Activated naive CD4-positive, alpha-beta T cell treated with anti-CD3 and anti-CD28 coated beads for 36 hours (primary cell): ENCODE measurements at places on chromosomes 3 and 15. TPM values are rescaled to one million over a fixed set of nuclear protein-coding genes. Genes with fewer than 3 reads are reported as not detected.
A peak's percentile ranks its signal among the peaks of the same experiment; 100 is the strongest.

The IL5RA gene
- not detected for total RNA-seq

The FBLN2 gene
- not detected for total RNA-seq

DNA sequence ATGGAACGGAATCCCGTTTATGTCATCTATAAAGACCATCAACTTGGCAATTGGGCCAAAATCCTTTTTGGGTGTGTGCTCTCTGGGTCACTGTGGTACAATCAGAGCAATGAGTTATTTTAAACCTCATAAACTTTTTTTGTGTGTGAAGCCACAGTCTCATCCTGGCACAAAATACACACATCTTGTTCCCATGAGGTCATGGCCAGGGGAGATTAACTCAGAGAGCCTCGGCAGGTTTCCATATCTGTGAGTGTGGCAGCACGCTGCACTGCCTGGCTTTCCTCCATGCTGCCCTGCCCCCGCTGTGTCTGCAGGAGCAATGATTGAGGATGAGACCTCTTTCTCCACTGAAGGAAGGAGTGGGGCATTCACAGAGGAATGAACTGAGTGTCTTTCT lies 54.0 kb upstream of the DLG1 start:
- no peaks in the 10 kb centered on the region for H3K4me1 ChIP-seq
- no peak overlapping the region for H3K4me3 ChIP-seq
- H3K27me3 ChIP-seq = no peaks in the 10 kb centered on the region
- no peak for DNase-seq
- H3K36me3 ChIP-seq = no peaks in the 10 kb centered on the region

The SACM1L gene
- total RNA-seq = 51.0 TPM

DNA sequence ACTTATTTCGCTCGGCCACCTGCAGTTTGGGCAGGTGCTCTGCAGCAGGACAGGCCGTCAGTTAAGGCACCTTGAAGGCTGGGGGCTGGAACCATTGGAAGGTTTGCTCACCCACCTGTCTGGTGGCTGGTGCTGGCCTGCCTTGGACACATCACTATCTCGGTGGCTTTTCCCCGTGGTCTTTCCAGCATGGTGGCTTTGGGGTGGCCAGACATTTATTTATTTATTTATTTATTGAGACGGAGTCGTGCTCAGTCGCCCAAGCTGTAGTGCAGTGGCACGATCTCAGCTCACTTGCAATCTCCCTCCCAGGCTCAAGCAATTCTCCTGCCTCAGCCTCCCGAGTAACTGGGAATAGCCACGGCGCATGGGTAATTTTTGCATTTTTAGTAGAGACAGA lies 11.7 kb downstream of the ISG20 start:
- peaks cover 77% of the 10 kb centered on the region for H3K4me1 ChIP-seq
- no peaks in the 10 kb centered on the region for H3K27me3 ChIP-seq
- no peak overlapping the region for H3K4me3 ChIP-seq
- H3K36me3 ChIP-seq = no peaks in the 10 kb centered on the region
- peak; percentile 2 for DNase-seq
- H3K27ac ChIP-seq = peak overlapping the region; percentile 58

GRCh38 chr15:98530570-98530969 lies 117.8 kb upstream of the IGF1R start:
- no peak overlapping the region for H3K4me3 ChIP-seq
- H3K27ac ChIP-seq = no peak overlapping the region
- no peaks in the 10 kb centered on the region for H3K4me1 ChIP-seq
- peaks cover 18% of the 10 kb centered on the region for H3K27me3 ChIP-seq
- H3K36me3 ChIP-seq = no peaks in the 10 kb centered on the region

The HRG gene
- total RNA-seq = not detected
